Activated T-helper 1 cell treated with anti-CD3 and anti-CD28 coated beads, Interleukin-2, amount 50 U/mL, for 16 hours (primary cell): ENCODE measurements at places on chromosomes 2 and 18.

DNA sequence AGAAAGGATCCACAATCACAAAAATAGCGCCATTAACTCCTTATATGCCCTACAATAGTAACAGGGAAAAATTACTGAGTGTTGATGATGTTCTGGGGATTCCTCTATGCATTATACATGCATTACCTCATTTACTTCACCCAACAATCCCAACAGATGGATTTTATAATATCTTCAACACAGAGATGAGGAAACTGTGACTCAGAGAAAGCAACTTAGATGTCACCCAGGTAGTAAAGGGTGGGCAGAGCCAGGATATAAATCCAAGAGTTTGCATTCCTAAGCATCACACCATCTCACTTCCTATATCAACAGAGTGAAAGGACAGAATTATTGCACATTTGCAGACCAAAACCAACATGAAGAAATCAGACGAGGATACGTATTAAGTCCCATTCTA is 144.2 kb downstream of the TCF4 start:
- no peak for DNase-seq

DNA sequence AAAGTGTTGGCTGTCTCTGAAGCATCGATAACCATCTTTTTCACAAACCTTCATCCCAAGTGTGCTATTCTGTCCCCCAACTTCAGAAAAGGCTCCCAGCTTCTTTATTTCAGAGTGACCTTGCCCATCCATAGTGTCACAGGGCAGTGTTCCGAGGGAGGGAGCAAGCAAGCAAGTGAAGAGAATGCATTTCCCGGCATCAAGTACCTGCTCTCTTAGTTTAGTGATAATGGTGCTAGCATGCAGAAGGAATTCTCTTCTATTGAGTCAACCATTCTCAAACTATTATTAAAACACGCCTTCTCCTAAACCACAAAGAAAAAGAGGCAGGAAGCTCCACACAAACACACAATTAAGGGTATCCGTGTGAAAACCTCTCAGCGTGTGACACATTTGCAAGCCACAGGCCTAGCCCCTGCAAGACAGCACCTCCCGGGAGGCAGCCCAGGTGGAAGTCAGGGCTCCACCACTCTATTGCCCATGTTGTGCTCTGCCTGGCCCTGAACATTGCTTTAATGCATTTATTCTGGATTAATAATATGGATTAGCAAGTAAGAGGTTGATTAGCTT is 504.9 kb downstream of the GALR1 start:
- DNase-seq = no peak

- DNase-seq = no peak
Observed at GRCh38 chr2:43539436-43539835, 56.4 kb downstream of the THADA start.

GRCh38 chr2:17573085-17573803 is 32.7 kb downstream of the VSNL1 start:
- DNase-seq = no peak

DNA sequence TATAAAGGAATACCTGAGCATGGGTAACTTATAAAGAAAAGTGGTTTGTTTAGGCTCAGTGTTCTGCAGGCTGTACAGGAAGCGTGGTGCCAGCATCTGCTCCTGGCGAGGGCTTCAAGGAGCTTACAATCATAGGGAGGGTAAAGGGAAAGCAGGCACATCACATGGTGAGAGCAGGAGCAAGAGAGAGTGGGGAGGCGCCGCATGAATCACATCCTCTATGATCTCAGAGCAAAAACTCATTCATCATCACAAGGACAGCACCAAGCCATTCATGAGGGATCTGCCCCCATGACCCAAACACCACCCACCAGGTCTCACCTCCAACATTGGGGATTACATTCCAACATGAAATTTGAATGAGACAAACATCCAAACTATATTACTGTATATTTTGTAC is 32.5 kb downstream of the R3HDM1 start:
- DNase-seq = no peak

- no peak for DNase-seq
Observed at GRCh38 chr2:239157771-239158170, 243.0 kb downstream of the HDAC4 start.

DNA sequence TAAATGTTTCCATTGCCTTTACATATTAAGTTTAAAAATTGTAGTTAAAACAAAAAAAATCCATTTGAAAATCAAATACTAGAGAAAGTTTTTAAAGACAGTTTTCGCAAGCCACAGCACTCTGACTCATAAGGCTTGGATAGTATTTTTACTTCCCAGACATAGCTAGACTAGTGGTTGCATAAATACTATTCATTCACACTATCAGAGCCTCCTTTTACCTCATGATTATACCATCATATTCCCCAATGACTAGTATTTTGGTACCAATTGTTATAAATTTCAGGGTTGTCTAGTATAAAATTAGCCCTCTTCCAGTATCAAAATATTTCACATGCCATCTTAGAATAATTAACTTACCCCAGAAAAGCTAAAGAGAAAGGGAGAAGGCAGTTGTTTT is 393.5 kb downstream of the ERBB4 start:
- DNase-seq = no peak

DNA sequence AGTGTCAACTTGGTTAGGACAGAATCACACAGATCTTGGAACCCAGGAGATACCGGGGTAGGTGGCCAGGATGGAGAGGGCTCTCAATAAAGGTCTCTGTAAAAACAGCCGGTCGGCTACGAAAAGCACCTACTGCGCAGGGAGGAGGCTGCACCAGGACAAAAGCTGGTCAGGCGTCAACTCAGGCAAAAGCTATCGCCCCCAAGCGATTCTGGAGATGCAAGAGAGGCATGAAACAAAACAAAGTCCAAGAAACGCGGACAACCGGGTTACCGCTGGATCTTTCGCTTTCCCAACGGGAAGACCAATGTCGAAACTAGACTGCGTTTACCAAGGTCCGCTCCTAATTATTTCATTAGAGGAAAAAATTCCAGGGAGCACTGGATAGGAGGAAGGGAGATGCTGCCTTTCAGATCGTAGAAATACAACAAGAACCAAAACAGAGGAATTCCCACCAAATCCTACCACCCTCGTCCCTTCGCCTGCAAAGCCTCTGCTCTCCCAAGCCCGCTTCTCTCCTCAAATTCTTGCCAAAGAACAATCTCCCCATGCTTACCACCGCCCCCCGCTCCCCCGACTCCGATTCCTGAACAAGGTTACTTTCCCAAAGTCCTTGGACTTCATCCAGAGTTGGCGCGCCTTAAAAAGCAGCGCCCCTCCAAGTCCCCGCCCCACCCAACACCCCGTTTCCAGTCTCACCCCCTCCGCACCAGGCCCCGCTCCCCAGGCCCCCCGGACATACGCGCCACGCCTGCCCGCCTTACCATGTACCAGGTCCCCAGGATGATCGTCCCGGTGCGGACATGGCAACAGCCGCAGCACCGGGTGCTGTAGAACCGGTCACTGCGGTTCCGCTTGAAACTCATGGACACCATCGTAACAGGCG is 539 bp downstream of the LAPTM4A start:
- no peak for DNase-seq

GRCh38 chr2:206939340-206939739 is at the start of gene CPO:
Gene CPO, plus strand, starts transcription at chr2:206939518. Its CDS starts 82 bp downstream, at chr2:206939600.
- no peak for DNase-seq

- DNase-seq = no peak
Observed at GRCh38 chr2:163469561-163469962, 266.2 kb downstream of the FIGN start.

DNA sequence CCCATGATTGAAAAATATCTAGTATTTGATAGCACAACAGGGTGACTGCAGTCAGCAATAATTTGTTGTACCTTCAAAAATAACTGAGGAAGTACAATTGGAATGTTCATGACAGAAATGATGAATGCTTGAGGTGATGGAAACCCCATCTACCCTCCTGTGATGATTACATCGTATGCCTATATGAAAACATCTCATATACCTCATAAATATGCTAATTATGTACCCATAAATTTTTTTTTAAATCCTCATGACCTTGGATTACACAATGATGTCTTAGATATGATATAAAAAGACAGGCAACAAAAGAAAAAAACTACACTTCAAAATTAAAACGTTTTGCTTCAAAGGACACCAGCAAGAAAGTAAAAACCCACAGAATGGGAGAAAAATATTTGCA is 1.4 kb upstream of the POLR1B start:
- no peak for DNase-seq

GRCh38 chr2:161036926-161037325 is 123.3 kb upstream of the TANK start:
- no peak for DNase-seq

DNA sequence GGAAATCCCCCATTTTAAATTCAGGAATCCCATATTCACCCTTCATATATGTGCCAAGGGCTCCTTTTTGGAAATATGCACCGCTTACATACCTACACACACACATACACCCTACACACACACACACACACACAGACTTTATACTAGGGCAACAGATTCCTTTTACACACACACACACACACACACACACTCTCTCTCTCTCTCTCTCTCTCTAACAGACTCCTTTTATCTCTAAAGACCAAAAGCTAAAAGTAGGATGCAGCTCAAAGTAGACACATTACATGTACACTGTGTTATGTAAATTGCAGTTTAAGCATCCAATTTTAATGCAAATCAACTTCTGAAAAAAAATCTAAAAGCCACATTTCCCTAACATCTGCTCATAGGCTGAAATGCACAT is 130.9 kb upstream of the CAPN13 start:
- no peak for DNase-seq

- no peak for DNase-seq
Observed at GRCh38 chr2:43400508-43400907, 174.1 kb upstream of the ZFP36L2 start.

- no peak for DNase-seq
Observed at GRCh38 chr2:68807821-68808266, 63.4 kb downstream of the BMP10 start.

DNA sequence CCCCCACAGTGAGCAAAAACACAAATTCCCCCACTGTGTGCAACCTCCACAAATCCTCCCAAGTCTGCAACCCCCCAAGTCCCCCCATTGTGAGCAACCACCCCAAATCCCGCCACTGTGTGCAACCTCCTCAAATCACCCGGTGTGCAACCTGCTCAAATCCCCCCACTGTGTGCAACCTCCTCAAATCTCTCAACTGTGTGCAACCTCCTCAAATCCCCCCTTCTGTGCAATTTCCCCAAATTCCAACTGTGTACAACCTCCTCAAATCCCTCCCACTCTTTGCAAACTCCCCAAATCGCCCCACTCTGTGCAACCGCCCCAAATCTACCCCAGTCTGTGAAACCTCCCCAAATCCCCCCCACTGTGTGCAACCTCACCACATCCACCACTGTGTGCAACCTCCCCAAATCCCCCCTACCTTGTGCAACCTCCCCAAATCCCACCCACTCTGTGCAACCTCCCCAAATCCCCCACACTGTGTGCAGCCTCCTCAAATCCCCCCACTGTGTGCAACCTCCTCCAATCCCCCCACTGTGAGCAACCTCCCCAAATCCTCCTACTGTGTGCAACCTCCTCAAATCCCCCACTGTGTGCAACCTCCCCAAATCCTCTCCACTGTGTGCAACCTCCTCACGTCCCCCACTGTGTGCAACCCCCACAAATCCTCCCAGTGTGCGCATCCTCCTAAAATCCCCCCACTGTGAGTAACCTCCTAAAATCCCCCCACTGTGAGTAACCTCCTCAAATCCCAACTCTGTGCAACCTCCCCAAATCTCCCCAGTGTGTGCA is 115.2 kb downstream of the TPO start:
- no peak for DNase-seq

DNA sequence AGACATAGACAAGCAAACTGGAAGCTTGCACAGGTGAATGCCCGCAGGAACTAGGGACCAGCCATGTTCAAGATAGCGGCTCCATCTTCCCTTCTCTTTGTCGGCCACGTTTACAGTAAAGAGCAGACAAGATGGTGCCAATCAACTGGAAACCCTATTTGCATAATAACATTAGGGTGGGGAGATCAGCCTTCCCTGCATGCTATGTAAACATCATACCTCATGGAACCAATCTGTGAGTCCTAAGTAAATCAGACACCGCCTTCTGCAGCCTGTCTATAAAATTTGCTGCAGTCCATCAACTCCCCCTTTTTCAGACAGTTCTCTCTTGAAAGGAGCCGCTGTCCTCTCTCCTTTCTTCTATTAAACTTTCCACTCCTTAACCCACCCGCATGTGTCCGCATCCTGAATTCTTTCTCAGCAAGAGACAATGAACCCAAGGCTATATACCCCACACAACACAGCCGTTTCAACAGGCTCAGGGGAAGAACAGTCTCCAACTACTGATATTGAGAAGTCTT is 384.4 kb downstream of the EIPR1 start:
- DNase-seq = no peak

- DNase-seq = no peak
Observed at GRCh38 chr18:37631422-37631821, 65.8 kb upstream of the CELF4 start.

GRCh38 chr2:191582355-191582754 is 95.6 kb upstream of the NABP1 start:
- DNase-seq = no peak

DNA sequence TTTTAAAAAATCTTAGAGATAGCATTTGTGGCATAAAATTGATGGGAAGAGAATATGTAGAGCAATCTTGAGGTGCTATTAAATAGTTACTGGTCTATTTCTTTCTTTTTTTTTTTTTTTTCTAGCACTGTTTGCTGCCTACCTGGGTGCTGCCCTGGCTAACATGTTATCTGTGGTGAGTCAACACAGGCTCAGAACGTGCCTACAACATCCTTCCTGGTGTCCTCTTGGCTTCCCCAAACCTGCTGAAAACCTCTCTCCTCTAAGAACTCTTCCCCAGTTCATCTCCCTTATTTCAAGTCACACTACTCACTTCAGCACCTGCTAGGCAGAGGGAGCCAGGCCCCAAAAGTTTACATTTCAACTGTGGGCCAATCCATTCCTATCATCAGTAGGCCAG is 45.1 kb upstream of the SLC14A1 start:
- DNase-seq = no peak

GRCh38 chr2:148590612-148591011 is 53.9 kb upstream of the EPC2 start:
- no peak for DNase-seq

DNA sequence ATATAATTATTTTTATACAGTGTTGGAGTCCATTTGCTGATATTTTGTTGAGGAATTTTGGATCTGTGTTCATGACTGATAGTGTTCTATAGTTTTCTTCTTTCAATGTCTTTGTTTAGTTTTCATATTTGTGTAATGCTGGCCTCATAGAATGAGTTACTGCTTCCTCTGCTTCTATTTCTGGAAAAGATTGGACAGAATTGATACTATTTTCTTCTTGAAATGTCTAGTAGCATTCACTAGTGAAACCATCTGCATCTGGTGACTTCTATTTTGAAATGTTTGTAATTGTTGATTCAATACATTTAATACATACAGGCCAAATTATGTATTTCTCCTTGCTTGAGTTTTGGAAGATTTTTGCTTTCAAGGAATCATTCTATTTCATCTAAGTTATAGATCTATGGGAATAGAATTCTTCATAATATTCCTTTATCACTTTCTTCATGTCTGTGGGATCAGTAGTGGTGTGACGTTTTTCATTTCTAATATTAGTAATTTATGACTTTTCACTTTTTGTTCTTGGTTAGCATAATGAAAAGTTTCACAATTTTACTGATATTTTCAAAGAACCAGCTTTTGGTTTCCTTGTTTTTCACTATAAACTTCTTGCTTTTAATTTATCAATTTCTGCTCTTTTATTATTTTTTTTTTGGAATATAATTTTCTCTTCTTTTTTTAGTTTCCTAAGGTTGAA is 509.9 kb upstream of the VRK2 start:
- no peak for DNase-seq

GRCh38 chr2:73297151-73297559 is 3.8 kb upstream of the EGR4 start:
- DNase-seq = no peak
